Stimulated activated CD8-positive, alpha-beta memory T cell treated with anti-CD3 and anti-CD28 coated beads, Interleukin-4, amount 100 ng/mL, for 4 hours (primary cell): ENCODE measurements at places on chromosomes 12 and 14.

DNA sequence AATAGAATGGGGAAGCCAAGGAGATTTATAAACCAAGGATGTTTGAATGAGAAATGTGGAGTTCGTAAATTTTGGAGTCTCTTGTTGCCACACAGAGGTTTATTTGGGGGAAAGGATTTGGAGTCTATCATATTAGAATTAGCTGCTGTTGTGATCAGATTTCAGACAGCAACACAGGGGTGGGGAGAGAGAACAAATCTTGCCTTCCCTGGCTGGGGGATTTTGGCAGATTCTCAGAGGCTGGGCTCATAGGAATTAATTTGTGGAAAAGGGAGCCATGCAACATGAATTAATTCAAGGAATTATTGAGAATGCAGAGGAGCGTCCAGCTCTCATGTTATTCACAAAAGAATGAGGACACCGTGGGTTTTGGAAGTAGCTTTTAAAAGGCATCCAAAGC, 73.9 kb upstream of the PRMT8 start:
- DNase-seq, result no peak

DNA sequence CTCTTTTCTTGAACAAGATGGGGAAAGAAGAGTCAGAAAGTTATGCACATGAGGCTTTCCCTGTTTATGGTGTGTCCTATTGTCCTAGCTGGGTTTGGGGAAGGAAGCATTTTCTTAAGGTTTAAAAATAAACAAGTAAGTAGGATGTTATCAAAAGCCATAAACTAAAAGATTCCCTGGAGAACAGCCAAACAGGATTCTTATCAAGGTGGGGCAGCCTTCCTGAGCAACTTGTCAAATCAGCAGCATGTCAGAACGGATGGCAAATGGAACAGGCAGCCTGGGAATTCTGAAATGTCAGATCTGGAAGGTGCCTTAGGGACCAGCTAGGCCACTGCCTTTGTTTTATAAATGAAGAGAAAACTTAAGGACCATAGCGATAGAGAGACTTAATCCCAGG, 152.2 kb upstream of the RGS6 start:
- no peak for DNase-seq

DNA sequence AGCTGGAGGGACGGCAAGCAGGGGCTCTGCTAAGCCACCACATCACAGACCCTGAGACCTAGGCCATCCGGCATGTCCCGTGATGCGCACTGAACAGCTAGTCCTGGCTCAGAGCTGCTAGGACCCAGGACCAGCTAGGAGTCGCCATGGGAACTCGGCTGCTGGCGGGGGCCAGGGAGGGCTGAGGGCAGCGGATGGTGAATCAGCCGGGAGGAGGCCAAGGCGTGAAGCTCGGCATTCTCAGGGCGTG, 5.1 kb downstream of the AHNAK2 start:
- DNase-seq, result no peak

- no peak for DNase-seq
Measured at GRCh38 chr14:30651937-30652336, 29.8 kb downstream of the SCFD1 start.

DNA sequence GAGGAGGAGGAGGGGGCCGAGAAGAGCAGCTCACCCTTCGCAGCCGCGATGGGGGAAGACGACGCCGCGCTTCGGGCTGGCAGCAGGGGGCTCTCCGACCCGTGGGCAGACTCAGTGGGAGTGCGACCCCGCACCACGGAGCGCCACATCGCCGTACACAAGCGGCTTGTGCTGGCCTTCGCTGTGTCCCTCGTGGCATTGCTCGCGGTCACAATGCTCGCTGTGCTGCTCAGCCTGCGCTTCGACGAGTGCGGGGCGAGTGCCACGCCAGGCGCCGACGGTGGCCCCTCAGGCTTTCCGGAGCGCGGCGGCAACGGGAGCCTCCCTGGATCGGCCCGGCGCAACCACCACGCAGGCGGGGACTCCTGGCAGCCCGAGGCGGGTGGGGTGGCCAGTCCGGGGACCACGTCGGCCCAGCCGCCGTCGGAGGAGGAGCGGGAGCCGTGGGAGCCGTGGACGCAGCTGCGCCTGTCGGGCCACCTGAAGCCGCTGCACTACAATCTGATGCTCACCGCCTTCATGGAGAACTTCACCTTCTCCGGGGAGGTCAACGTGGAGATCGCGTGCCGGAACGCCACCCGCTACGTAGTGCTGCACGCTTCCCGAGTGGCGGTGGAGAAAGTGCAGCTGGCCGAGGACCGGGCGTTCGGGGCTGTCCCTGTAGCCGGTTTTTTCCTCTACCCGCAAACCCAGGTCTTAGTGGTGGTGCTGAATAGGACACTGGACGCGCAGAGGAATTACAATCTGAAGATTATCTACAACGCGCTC, 745 bp downstream of the TRHDE start:
- no peak for DNase-seq

- DNase-seq, result no peak
Measured at GRCh38 chr12:19351346-19351745, 87.9 kb upstream of the AEBP2 start.

GRCh38 chr12:27163048-27163715, 80.8 kb upstream of the C12orf71 start:
- no peak for DNase-seq

DNA sequence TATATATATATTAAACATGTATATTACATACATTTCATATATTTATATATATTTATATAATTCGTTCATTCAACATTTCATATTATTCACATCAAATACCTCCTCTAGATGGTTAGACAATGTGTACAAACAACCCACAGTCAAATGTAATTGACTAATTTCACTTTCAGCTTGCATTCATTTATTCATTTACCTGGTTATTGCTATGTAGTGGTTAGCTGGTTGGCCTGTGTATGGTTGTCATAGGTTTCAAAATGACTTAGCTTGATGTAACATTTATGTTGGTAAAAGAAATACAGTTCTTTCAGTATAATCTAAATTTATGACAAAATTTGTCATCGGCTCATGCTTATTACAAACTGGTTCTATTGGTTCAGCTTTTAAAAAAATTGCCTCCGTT, 389 bp downstream of the OR4K13 start:
- no peak for DNase-seq

GRCh38 chr12:52604859-52605258, 3.6 kb upstream of the KRT72 start:
- no peak for DNase-seq

- DNase-seq, result no peak
Measured at GRCh38 chr14:104461676-104462449, 117.7 kb upstream of the C14orf180 start.

GRCh38 chr14:68958553-68958952, 20.5 kb downstream of the ACTN1 start:
- no peak for DNase-seq

- DNase-seq, result no peak
Measured at GRCh38 chr14:49016381-49016780, 569.8 kb downstream of the RPS29 start.

GRCh38 chr12:6115389-6115788, 9.1 kb downstream of the VWF start:
- DNase-seq, result no peak

- no peak for DNase-seq
Measured at GRCh38 chr12:2251526-2252209, 198.9 kb downstream of the CACNA1C start.

GRCh38 chr12:20439626-20440025, 71.3 kb downstream of the PDE3A start:
- DNase-seq, result no peak
